NCI-H1105 treated with DMSO at 0.1 percent for 48 hours (cell line): ENCODE measurements at places on chromosomes 11 and 22.

DNA sequence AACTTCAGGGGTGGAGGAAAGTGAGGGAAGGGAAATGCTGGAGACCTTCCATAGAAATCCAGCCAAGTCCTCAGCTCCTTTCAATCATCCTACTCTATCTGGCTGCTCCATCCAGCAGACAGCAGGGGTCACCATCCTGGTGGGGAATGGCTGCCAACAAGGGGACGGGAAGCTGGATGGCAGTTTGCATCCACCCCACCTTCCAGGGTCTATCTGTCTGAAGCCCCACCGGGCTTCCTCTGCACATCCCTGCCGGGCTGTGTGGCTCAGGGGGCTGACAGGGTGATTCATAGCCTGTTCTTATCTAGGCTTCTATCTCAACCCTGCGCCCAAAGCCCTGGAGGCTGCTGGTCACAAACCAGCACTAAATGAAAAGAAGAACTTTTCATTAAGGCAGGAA is 1.1 kb downstream of the SYTL2 start:
- no peak for DNase-seq

DNA sequence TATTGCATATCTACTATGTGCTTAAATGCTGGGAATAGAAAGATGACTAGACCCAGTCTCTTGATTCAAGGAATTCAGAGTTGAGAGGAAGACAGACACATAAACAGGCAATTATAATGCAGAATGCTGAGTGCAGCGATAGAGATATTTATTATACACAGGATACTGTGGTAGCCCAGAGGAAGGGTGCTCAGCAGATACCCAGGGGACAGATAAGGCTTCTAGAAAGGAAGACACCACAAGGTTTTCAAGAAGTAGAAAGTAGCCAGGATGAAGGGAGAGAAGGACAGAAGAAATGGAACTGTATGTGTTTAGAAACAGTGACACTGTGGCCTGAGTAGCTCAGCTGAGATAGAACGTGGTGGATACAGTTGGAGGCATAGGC is 79.4 kb upstream of the NNMT start:
- DNase-seq = no peak

DNA sequence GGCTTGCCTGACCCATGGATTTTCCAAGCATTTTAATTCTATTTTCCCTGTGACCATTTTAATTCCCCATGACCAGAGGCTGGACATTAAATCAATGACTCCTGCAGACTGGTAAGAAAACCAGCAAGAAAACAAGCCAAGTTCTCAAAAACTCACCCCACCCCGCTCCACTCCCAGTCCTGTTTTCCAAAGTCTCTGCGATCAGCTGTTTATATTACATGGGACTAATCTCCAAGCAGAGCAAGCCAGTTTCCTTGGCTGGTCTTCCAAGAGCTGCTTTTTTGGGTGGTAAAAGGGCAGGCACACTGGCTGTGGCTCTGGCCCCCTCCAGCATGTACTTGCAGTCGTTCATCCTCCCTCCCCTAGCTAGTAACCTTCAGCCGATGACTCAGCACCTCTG is 97.9 kb downstream of the RRAS2 start:
- no peak for DNase-seq

GRCh38 chr11:73463359-73463758 is 87.2 kb downstream of the RELT start:
- no peak for DNase-seq

GRCh38 chr11:27081056-27081455 is 40.4 kb downstream of the BBOX1 start:
- DNase-seq = no peak

GRCh38 chr11:85062659-85063058 is 564.5 kb downstream of the DLG2 start:
- DNase-seq = no peak
